ENCODE measurements at places on chromosomes 4 and X. TPM values are rescaled to one million over a fixed set of nuclear protein-coding genes. Genes with fewer than 3 reads are reported as not detected.

The CT45A3 gene
- not detected for total RNA-seq

The CAMK2D gene
- 57.8 TPM for total RNA-seq

The MAGEC1 gene
- total RNA-seq = not detected

The F11 gene
- not detected for total RNA-seq

The PNMA6A gene
- total RNA-seq = under 0.01 TPM

The EDNRA gene
- total RNA-seq = 35.4 TPM

The RBM46 gene
- 0.50 TPM for total RNA-seq

The C4orf50 gene
- total RNA-seq = not detected

The AMBN gene
- not detected for total RNA-seq

The LYAR gene
- 50.0 TPM for total RNA-seq

Data from mammary epithelial cell (primary cell).